GM04503 (cell line): ENCODE measurements at places on chromosomes 1 and 21.

DNA sequence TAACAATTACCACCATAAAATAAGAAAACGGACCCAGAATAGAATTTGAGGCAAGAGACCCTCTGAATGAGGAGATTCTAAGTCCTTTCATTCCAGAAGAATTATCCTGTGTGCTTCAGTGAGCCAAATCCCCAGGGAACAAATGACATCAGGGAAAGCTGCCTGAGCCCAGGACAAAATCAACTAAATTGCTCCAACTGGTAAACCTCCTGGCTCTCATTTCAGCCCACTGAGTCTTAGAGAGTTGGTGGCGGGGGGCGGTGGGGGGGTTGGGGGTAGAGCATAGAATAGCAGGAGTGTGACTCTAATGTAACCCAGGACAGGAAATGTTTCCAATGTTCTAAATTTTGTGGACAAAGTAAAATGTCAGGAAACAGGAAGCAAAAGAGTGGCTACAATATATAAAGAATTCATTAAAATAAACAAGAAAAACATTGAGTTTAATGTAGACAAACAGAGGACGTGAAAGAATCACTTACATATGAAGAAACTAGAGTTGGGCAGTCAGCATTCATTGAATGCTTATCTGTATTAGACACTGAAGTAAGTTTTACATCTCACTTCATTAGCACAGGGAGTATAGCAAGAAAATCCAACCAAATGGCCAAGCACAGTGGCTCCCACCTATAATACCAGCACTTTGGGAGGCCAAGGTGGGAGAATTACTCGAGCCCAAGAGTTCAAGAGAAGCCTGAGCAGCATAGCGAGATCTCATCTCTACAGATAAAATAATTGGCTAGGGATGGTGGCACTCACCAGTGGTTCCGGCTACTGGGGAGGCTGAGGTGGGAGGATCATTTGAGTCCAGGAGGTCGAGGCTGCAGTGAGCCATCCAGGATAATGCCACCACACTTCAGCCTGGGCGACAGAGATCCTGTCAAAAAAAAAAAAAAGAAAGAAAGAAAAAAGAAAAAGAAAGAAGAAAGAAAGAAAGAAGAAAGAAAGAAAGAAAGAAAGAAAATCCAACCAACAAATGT, 75.1 kb downstream of the DHRS3 start:
- DNase-seq, result no peak

DNA sequence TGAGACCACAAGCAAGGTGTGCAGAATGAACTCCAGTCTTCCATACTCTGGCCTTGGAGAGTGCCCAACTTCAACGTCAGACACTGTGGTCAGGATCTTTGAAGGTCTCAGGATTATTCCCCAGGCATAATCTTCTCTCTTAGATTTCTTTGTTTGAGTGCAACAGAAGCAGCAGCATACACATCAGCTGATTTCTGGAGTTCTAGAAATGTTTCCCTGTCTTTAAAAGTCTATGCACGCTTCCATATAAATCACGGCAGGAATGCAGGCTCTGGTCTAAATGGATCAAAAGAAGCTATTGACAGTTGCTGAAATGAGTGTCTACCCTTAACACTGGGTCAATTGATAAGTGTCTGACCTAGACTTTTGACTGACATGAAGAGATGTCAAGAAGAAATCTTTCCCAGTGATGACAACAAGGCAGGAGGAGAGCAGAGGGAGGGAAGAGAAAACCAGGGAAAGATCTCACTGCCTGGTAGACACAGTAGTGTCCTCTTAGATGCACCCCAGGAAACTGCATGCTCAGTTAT, 279.7 kb downstream of the SPATA17 start:
- no peak for DNase-seq

DNA sequence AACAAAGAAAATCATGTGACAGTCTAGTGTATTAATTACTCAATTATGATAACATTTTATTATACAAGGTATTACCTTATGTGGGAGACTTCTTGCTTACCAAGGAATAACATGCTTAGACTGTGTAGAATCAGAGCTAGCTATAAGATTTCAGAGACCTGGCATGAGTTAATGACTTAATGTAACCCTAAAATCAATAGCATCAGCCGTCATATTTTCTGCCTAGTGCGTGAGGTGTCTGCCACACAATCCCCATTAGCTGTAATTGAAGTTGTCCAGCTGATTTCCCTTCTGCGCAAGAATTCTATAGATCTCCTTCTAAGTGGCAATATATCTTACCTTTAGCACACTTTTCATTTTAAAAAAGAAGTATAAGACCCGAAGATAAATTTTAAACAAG, 28.8 kb downstream of the CHODL start:
- DNase-seq, result no peak

DNA sequence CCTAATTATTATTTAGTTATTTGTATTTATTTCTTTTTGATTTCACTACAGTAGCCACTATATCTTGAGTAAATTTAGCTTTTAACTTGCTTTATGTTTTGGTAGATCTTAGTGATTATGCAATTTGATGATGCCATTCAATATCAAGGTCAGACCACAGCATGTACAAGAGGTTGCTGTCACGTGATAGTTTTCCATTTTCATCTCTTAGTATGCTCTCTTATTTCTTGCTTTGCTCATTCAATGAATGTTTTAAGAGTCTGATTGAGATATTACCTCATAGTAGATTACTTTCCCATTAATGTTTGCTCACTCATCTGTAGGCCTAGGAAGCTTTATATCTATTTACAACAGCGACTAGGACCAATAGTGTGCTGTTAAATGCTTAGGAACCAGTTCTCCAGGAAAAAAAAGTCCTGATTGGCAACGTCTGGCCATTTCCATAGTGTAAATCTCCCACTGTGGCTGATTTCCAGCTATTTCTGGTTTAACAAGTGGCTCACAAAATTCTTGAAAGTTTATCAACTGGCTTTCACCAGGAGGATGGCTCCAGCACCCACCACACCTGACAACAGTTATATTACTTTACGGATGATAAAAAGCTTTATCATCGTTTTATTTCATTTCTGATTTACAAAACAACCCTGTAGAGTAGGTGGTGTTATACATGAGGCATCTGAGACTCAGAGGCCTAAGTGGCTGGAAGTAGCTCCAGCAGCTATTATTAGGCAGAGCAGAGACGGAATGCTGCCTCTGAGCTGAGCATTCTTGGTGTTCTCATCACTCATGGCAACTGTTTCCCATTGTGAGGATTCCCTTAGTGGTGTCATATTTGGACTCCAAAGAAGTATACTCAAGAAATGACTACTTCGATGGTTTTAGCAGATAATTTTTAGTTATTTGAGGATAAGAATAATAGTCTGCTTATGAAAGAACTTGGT, 235.2 kb downstream of the DISC1 start:
- DNase-seq, result peak; percentile 68

DNA sequence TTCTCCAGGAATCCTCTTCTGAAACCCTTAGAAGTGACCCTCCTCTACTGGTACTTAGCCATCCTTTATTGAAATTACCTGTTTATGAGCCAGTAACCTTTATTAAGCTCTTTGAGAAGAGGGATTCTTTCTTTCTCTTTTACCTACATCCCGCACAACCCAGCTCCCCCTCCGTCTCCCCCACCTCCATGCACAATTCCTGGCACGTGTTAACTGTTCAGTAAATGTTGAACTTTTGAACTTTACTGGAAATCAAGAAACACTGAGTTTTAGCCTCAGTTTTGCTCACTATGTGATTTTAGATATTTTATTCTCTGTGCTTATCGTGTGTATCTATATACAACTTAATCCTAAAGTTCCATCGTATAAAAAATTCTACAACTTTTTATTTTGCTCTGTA, 1.8 kb downstream of the TMED5 start:
- no peak for DNase-seq

GRCh38 chr1:27872802-27873551, 633 bp downstream of the THEMIS2 start:
- no peak for DNase-seq

GRCh38 chr21:45383615-45384201, 21.3 kb upstream of the COL18A1 start:
- no peak for DNase-seq

DNA sequence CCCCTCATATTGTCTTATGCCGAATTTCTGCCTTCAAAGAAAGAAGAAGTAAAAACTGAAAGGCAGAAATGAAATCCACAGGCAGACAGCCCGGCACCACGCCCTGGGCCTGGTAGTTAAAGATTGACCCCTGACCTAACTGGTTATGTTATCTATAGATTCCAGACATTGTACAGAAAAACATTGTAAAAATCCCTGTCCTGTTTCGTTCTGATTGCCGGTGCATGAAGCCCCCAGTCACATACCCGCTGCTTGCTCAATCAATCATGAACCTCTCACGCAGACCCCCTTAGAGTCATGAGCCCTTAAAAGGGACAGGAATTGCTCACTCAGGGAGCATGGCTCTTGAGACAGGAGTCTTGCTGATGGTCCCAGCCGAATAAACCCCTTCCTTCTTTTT, 49.3 kb downstream of the JMJD4 start:
- no peak for DNase-seq

GRCh38 chr1:183730107-183730724, 74.7 kb upstream of the RGL1 start:
- DNase-seq, result no peak

DNA sequence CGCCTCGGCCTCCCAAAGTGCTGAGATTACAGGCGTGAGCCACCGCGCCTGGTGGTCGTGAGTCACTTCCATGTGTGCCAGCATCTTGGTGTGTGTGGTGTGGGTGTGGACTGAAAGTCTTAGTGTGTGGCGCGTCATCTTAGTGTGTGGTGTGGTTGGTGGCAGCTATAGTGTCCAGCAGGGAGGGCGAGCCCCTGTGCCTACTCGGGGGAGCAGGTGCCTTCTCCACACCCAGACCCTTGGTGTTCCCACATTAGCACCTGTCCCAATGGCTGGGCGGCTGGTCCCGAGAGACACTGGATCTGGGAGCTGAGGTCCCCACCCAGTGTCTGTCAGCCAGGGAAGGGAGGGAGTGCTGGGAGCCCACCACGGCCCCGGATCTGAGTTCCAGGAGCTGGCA, 2.8 kb downstream of the SCNN1D start:
- DNase-seq, result no peak
